ENCODE measurements at places on chromosomes 3 and 15.

- no peak for ATAC-seq
Observed at GRCh38 chr3:149313542-149313941, 19.9 kb downstream of the TM4SF18 start.

GRCh38 chr3:146542978-146543377 is 1.4 kb downstream of the PLSCR1 start:
- ATAC-seq, result no peak

DNA sequence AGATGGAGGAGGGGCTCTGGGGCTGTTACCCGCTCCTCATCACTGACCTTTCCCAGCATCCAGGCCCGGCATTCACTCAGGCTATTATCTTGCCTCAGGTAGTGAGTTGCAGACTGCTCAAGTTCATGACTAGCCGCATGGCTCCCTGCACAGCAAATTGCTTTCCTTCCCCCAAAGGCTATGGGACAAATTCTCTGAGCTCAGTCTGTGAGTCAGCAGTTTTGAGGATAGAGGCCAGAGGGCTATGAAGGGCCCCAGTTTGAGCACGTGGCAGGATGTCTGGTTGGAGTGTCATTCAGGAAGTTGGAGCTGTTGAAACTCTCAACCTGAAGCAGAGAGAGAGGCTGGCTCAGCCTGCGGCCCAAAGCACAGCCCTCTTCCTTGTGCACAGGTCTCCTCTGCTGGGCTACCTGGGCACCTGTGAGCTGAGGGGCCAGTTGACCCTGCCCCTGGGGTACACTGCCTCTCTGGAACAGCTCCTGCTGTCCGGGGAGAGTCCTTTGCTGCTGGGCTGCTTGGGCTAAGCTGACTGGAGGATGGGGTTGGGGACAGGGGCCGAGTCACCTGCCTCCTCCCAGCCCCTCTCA is 7.9 kb downstream of the FAH start:
- peak; percentile 83 for ATAC-seq

- 0 out of 3 replicates have a peak, but pooled peaks have one; percentile 13 for ATAC-seq
Observed at GRCh38 chr3:73500321-73500720, 124.4 kb downstream of the PDZRN3 start.

DNA sequence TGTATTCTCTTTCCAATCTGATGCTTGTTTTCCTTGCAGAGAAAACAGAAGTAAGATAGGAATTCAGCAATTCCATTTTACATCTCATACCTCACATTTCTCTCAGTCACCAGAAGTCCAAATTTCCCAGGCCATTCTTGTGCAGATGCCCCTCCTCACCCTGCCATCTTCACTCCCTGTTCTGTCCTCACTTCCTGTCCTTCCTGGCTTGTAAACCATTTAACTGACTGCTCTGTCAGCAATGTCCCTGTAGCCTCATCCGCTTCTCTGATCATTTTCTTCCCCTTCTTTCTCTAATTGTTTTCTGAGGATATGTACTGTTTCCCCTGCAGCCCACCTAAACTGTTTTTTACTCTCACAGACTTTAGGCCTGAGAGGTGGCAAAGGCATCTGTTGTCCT is 40.3 kb downstream of the BLM start:
- peak; percentile 26 for ATAC-seq

GRCh38 chr15:85621094-85621493 is 173.6 kb downstream of the KLHL25 start:
- no peak for ATAC-seq

DNA sequence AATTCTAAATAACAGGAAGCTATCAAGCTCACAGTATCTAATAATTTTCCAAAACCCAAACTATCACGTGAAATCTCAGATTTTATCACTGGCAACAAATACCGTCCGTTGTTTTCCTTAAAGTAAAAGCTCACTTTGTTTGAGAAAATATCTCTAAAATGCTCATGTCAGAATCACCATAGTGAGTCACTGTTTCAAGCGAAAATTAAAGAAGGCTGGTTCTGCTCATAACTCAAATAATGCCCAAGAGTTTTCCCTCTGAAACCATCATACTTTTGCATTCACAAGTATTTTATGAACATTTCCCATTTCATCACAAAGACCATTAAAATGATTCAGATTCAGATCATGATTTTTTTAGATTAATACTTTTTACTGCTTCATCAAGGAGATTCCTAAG is 50.6 kb downstream of the TBL1XR1 start:
- ATAC-seq, result peak; percentile 64

DNA sequence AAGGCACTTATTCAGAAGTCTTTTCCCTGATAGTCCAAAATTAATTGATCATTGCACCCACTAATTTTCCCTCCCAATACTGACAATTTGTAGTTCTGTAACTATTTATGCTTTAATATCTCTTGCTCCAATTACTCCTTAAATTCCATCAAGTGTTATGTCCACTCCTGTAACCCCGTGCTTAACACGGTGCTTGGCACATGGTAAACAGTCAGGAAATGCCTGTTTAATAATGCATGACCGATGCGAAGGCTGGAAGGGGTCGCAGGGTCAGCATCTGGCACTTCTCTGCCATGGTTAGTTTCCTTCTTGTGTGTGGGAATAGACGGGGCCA is 553 bp upstream of the SEC22A start:
- no peak for ATAC-seq

DNA sequence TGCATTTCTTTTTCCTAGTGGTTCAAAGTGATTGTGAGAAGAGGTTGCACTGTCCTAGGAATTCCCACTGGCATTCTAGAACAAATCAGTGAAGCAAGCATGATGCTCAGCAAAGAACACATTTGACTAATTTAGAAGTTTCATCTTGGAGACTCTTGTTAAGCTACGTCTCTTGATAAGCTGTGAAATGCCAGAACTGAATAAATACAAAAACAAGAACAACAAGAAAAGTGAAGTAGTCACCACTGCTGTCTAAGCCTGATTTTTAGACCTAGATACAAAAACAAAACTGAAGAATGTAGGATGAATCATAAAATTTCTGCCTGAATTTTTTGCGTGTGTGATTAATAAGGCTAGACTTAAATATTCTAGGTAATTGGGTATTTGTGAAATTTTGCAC is 1162.4 kb downstream of the TUSC7 start:
- no peak for ATAC-seq

DNA sequence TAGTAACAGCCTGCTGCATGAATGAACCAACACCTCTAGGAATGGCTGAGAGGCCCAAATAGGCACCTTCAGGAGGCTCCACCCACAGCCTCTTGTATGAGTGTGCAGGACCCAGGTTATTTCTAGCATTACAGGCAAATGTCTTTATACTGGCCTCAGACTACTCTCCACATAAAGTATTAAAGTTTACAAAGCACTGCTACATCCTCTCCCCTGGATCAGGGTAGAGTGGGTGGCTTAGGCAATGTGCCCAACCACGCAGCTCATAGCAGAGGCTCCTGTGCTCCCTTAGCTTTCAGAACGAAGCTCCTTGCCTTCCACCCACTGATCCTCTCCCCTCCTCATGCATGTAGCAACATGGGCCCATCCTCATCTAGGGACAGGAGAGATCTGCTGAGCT is 16.3 kb downstream of the TMEM43 start:
- no peak for ATAC-seq

- ATAC-seq, result no peak
Observed at GRCh38 chr3:88758676-88759075, 348.7 kb upstream of the EPHA3 start.

- peak; percentile 82 for ATAC-seq
Observed at GRCh38 chr3:143348486-143349327, 229.1 kb downstream of the CHST2 start.

- peak; percentile 79 for ATAC-seq
Observed at GRCh38 chr3:131233900-131234668, 147.5 kb upstream of the NUDT16 start.

GRCh38 chr3:141389703-141390102 is 21.4 kb downstream of the ZBTB38 start:
- no peak for ATAC-seq

GRCh38 chr3:21158861-21159542 is 592.0 kb downstream of the ZNF385D start:
- peak; percentile 91 for ATAC-seq

DNA sequence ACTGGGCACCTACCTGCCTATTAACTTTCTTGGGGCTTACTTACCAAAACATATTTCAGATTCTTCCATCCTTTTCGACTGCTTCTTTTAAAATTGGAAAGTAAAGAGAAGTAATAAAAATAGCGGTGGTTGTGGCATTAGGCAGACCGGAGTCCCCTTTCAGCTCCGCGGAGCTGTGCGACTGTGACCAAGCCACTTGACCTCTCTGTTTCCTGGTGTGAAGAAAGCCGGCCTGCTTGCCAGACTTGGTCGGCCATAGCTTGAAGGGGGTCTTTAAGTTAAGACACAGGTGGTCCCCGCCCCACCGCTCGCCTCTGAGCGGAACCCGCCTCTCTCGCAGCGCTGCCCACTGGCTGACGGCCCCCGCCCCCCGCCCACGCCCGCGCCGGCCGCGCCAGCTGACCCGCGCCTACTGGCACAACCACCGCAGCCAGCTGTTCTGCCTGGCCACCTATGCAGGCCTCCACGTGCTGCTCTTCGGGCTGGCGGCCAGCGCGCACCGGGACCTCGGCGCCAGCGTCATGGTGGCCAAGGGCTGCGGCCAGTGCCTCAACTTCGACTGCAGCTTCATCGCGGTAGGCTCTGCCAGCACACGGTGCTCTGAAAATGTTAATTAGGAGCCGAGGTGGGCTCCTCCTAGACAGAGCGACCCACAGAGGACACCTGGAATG is 18.3 kb downstream of the NOX5 start:
- no peak for ATAC-seq

GRCh38 chr3:188776447-188776846 is 395.3 kb upstream of the TPRG1 start:
- ATAC-seq, result peak; percentile 80

GRCh38 chr15:34722439-34722836 is 32.4 kb downstream of the GJD2 start:
- peak; percentile 87 for ATAC-seq

DNA sequence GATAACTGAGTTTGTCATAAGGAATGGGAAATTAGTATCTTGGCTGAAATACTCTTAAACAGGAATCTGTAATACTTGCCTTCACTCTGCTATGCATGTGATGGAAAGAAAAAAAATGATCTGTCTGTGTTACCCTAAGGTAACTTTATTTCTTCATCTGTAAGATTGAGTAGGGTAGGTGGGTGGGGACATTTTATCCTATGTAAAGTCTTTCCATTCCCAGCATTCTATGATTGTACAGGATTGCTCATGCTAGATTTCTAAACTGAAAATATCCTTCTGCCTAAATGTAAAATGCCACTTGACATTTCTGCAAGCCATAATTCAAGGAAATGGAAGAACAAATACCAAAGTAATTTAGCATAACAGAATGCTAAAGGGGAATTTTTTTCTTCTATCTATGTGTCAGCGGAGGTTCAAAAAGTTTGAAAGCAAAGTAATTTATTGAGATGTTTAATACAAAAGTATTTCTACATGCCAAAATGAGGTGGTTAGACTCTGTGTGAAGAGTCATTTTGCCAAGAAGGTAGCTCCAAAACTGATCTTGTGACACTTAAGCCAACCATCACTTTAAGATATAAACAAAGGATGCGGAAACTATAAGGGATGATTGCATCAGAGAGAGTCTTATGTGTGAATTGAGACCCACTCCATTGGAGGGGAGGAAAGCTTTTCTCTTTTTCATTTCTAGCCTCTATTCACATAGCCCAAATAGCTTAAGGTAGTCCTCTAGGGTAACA is 46.6 kb upstream of the SERPINI2 start:
- no peak for ATAC-seq

DNA sequence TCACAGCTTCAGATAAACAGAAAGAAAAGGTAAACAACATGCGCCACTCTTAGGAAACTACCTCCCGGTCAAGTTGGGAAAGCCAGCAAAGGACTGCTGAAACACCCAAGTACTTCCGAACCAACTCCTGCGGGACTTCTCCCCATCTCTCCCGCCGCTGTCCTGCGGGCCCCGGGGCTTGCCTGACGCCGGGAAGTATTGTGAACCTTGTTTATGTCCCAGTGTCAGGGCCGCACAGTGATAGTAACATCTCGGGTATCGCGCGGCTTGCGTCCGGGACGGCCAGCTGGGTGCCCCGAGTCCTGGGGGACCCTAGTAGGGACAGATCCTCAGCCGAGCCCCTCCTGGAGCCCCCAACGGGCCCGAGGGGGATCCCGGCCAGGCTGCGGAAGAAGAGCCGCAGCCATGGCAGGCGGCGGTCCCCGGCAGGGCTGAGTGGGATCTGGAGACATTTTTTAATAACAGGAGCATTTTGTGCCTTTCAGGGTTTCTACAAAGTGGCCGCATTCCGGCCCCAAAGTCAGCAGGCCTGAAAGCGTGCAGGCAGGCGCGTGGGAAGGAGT is 756 bp downstream of the CLPX start:
- ATAC-seq, result peak; percentile 78

GRCh38 chr3:119586733-119587172 is 7.5 kb downstream of the ADPRH start:
- no peak for ATAC-seq

- no peak for ATAC-seq
Observed at GRCh38 chr3:20310629-20311028, 124.6 kb upstream of the SGO1 start.

- no peak for ATAC-seq
Observed at GRCh38 chr3:143265501-143266070, 146.0 kb downstream of the CHST2 start.

DNA sequence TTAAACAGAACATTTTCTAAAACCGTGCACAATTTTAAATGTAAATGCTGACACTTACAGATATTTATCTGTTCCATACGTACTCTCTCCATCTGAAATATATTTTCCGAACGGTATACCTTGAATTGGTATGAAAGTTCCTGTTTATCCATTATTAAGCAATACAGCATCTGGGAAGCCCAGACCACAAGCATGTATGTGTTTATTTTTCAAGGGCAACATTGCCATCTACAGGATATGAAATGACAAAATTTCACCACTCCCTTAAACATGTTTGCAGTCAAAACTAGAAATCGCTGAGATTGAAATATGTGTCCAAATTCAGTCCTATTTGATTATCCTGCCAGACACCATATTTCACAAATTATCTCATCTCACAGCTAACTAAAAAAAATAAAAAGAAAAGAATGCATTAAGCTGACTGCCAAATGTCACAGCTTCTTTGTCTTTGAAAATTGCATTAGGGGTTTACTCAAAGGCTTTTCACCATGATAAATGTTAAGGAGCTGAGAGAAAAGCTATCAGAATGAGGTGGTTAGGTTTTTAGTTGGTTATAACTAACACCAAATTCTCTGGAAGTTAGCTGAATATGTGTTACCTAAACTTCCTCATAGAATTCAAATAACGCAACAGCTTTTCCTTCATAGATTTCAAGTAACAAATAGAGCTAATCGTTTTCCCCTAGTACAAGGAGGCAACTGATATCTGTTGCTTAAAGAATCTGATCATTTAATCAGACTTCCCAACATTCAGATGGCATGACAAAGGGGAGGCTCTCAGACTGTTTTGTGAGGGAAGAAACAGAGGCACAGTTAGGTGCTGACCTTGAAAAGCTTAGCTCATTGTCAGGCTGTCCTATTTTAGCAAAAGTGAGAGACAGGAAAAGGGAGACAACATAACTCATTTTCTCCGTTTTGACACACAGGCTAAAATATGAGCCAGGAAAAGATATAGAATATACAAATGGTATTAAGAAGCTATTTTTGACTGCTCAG is 533.1 kb downstream of the TBL1XR1 start:
- peak; percentile 58 for ATAC-seq

DNA sequence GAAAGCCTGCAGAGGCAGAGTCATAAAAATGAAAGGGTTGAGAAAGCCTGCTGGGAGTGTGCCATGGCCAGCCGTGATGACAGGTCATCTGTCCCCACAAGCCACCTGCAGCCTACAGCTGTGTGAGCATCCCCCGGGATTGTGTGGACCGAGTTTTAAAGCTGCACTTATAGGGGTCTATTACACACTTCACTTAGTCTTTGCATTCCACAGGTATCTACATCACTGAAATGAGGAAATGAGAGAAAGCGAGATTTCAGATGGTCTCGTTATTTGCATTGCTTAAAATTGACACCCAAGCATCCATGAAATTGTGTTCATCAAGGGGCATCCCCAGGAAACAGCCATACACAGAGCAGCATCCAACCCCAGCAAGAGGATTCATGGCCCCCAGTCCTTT is 137.6 kb upstream of the TRIM42 start:
- no peak for ATAC-seq
